Caki2 (cell line): ENCODE measurements at places on chromosomes 16 and 17.

- DNase-seq = peak; percentile 65
Measured at GRCh38 chr16:50193594-50193993, 40.5 kb downstream of the TENT4B start.

DNA sequence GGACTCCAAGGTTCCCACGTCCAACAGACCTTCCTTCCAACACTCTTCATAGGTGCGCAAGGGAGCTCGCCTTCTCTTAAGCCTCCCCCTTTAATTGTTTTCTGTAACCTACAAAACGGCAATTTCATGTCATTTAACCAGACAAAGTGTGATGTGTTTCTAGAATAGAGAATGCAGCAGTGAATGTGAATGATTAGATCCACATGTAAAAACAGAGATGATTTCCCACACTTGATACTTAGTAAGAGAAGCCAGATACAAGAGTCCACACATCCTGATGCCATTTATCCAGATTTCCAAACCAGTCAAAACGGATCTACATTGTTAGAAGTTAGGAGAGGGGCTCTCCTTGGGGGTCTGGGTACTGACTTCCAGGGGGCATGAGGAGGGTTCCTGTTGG lies 89.3 kb downstream of the IRF8 start:
- DNase-seq = no peak

DNA sequence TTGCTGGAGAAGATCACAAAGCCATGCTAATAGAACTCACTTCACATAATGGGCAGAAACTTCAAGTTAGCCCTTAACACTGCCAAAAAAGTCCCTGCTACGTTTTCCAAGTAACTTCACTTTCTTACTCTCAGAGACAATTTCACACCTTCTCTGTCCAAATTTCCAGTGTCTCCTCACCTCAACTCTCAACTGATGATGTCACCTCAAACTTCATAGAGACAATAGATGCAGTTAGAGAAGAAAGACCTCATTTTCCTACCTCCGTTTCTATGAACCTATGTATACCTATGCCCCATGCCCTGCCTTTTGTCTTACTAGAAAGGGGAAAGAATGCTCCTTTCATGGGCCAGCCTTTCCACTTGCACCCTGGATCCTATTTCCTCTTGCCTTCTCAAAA lies 14.2 kb upstream of the EFCAB3 start:
- no peak for DNase-seq

- no peak for DNase-seq
Measured at GRCh38 chr17:3750926-3751325, 27.2 kb downstream of the HASPIN start.

DNA sequence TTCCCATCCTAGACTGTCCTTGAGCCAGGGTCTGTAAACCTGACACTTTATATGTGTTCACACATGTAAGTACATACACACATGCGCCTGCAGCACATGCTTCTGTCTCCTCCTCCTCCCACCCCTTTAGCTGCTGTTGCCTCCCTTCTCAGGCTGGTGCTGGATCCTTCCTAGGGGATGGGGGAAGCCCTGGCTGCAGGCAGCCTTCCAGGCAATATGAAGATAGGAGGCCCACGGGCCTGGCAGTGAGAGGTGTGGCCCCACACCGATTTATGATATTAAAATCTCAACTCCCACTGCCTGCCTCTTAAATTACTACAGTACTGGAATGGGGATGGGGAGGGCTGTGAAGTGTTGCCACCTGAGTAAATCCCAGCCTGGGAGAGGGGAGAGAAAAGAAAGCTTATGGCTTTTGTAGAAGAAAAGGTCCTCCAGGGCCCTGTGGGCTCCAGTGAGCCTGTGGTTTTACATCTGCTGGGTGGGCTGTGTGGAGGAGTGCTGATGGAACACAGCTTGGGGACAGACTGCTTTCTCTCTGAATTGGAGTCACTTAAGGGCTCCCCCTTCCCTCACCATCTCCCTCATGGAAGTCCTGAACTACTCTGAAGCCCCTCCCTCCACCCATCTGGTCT lies 990 bp upstream of the WNK4 start:
- no peak for DNase-seq
